ENCODE measurements at places on chromosomes 3 and 15. TPM values are rescaled to one million over a fixed set of nuclear protein-coding genes. Genes with fewer than 3 reads are reported as not detected.

The GAP43 gene
- 0.68 TPM for polyA plus RNA-seq

The CILP gene
- polyA plus RNA-seq = 20.6 TPM

The CACNA2D3 gene
- 2.4 TPM for polyA plus RNA-seq

The TMEM115 gene
- 25.7 TPM for polyA plus RNA-seq

The LARP6 gene
- polyA plus RNA-seq = 10.9 TPM

The TMIE gene
- 0.63 TPM for polyA plus RNA-seq

The VWA5B2 gene
- 0.63 TPM for polyA plus RNA-seq

The LCTL gene
- polyA plus RNA-seq = 0.13 TPM

The METTL6 gene
- polyA plus RNA-seq = 15.4 TPM

The TMEM45A gene
- 12.1 TPM for polyA plus RNA-seq

The TMEM207 gene
- polyA plus RNA-seq = not detected

The MED12L gene
- polyA plus RNA-seq = 9.7 TPM

The GOLGA8R gene
- polyA plus RNA-seq = 8.3 TPM

The GADL1 gene
- 26.7 TPM for polyA plus RNA-seq

The NMNAT3 gene
- 4.0 TPM for polyA plus RNA-seq

The HTD2 gene
- 15.5 TPM for polyA plus RNA-seq

The LRRN1 gene
- polyA plus RNA-seq = 54.2 TPM

The ITGA11 gene
- 2.3 TPM for polyA plus RNA-seq

The MPI gene
- 63.5 TPM for polyA plus RNA-seq

The DPPA2 gene
- not detected for polyA plus RNA-seq

The CCR9 gene
- not detected for polyA plus RNA-seq

The HESX1 gene
- polyA plus RNA-seq = 2.1 TPM

The SLC28A2 gene
- 0.37 TPM for polyA plus RNA-seq

The HHLA2 gene
- polyA plus RNA-seq = not detected

The FBXO45 gene
- 14.0 TPM for polyA plus RNA-seq

The NPAP1 gene
- polyA plus RNA-seq = not detected

The GPR87 gene
- polyA plus RNA-seq = not detected

The CAPN7 gene
- 22.6 TPM for polyA plus RNA-seq

The SUMF1 gene
- polyA plus RNA-seq = 15.5 TPM

The CCDC54 gene
- 3.8 TPM for polyA plus RNA-seq

The SNURF gene
- polyA plus RNA-seq = 15.0 TPM

The FAM81A gene
- 0.49 TPM for polyA plus RNA-seq

The IL17RD gene
- 24.4 TPM for polyA plus RNA-seq

The ASB14 gene
- 1.1 TPM for polyA plus RNA-seq

Data from hindlimb muscle (tissue), 1 donor.